ENCODE measurements at places on chromosomes 5 and 9.

GRCh38 chr5:18720002-18720401 is 1085.7 kb downstream of the TAF11L14 start:
- no peak for DNase-seq

- no peak for DNase-seq
Measured at GRCh38 chr5:178416206-178416882, 173.8 kb downstream of the COL23A1 start.

- no peak for DNase-seq
Measured at GRCh38 chr9:79974806-79975422, 403.1 kb downstream of the TLE4 start.

- no peak for DNase-seq
Measured at GRCh38 chr9:109640580-109641371, 139.2 kb upstream of the PALM2AKAP2 start.

DNA sequence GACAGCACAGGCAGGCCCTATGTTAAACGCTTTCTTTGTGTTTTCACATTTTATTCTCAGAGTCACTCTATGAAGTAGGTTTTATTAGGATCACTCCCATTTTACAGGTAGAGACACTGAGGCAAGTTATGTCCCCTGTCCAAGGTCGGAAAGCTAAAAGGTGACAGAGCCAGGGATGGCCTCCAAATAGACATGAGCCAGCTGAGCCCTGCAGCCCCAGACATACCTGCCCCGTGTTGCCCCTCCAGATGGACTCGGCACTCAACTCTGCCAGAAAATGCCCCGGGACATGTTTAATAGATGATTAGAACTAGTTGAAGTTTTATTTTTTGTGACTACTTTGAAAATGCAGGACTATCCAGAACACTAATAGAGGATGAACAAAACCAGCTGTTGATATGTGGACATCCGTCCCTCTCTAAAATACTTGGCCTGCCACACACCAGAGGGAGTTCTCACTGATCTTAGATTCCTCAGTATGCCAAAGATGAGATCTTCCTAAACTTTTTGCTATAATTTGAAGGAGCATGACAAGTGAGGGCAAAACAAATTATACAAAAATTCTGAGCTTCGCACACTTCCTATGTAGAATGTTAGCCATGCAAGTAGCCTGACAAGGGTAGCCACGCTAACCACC is 258.6 kb upstream of the ADAMTS16 start:
- no peak for DNase-seq

- no peak for DNase-seq
Measured at GRCh38 chr5:163633926-163634460, 128.6 kb downstream of the MAT2B start.

DNA sequence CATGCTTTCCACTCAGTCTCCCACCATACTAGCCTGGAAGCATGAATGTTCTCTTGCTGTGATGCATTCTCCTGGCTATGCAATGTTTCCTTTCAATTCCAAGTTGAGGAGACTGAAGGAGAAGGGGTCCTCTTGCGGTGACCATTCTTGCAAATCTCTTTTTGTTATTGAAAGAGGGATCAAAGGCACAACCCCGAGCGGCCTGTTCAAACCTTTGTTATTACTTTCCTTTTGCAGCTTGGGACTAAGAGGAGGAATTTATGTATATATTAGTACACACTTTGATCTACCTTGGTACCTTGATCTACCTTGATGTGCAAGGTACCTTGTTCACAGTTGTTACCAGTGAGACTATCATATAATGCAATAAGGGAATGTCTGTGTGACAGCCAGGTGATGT is 147.3 kb downstream of the KCTD16 start:
- no peak for DNase-seq

GRCh38 chr9:109767404-109767803 is 12.6 kb upstream of the PALM2AKAP2 start:
- no peak for DNase-seq
